ENCODE measurements at places on chromosomes 5 and 9.
A peak's percentile ranks its signal among the peaks of the same experiment; 100 is the strongest.

DNA sequence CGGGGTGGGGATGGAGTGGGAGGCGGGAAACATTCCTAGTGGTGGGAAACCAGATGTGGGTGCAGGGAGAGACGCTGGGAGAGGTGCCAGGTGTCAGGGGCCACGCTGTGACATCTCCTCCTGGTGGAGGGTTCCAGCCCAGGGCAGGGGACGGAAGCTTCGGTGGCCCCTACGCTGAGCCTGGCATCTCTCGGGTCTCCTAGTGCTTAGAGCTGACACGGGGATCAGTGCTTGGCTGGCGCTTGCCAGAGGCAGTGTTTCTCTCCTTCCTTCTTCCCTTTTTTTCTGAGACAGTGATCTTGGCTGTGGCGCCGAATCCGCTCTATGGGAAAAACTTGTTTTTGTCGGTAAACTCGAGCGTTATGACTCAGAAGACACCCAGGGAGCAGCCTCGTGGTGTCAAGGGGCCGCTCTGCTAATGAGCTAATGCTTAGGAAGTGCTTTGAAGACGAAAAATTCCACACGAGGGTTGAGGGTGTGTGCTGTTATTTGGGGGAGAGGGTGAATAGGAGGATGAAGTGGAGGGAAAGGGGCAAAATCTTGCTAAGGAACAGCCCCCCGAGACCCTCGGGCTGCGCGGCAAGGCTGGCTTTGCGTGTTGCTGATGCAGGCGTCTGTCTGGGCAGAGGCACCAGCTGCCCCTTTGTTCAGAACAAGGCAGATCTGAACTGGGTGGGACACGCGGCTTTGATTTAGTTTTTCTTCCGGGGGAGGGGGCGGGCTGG lies 20.4 kb upstream of the IER5L start:
- DNase-seq, result peak; percentile 60

DNA sequence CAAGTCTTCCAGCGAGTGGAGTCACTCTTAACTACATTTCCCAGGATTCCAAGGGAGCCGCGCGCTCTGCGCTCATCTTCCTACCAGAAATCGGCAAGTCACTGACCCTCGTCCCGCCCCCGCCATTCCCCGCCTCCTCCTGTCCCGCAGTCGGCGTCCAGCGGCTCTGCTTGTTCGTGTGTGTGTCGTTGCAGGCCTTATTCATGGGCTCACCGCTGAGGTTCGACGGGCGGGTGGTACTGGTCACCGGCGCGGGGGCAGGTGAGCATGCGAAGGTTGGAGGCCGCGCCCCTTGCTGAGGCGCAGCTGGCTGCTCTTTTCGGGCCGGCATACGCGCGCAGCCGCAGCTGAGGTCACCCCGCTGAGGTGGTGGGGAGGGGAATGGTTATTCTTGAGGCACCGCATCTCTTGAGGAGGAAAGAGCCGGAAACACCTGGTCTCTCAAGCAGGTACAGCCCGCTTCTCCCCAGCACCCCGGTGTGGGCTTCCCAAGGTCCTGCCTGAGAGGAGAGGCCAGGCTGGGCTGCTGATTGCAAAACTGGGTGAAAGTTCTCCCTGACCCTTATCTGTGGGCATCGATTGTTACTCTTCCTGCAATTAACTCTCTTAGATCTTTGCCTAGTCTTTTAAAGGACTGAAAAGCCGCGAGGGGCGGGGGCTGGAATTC lies at the start of gene HSD17B4:
Gene HSD17B4, plus strand, starts transcription at position 125 of the 667 bp plus-strand sequence. Its CDS starts 79 bp downstream, at position 204.
- DNase-seq, result peak; percentile 73

DNA sequence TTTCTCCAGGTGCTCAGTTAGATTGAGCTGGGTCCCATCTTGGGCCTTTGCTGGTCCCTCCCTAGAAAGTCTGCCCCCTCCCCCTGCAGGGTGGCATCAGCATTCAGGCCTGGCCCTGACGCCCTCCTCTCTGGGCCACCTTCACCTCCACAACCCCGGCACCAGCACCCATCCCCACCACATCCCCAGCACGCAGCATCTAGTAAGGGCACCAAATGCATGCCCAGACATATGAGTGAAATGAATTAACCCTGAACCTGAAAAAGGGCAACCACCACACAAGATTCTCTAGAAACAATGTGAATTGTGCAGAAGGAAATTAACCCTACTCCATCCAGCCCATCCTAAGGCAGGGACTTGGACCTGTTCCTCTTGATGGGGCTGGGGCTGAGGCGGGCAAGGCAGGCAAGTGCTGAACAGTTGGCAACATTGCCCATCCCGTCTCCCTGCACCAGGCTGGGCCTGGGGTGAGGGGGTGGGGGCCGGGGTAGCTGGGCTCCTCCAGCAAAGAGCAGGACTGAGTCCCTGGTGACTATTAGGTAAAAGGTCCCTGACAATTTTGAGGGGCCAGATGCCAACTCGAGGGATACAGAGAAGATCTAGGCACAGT lies 125.9 kb downstream of the KCNIP1 start:
- no peak for DNase-seq

GRCh38 chr5:109247986-109248385 lies 161.8 kb downstream of the PJA2 start:
- DNase-seq, result no peak

DNA sequence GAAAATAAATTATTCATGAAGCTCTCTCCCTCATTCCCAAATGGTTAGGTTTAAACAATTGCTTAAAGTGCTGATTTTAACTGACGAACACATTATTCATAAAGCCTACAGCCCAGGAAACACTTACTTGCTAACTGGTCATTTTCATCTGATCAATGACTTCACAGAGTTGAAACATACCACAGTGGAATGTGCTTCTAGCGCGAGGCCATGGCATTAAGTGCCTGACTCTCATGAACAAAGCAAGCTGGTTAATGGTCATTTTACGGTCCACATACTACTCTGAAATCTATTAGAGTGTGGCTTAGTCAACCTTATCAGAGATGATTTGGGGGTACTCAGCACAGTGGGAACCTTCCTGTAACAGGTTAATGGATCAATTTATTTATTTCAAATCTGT lies 114.6 kb downstream of the MED27 start:
- DNase-seq, result peak; percentile 59

- no peak for DNase-seq
These were observed 315.5 kb upstream of the RGMB start for GRCh38 chr5:98458004-98458403.

DNA sequence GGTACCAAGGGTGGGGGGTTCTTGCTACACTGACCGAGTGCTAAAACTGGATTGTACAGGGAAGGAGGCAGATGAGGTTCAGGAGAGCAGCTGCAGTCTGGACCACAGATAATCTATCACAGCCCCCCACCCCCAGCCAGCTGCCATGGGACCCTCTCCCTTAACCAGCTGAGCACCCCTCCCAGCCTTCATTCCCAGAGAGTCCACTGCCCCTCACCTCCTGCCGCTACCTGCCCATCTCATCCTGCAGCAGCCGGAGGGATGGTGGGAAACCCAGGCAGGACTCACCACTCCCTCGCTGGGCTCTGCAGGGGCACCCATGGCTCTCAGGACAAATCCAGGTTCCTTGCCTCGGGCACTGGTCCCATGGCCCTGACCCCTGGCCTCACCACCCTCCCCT lies 66.7 kb downstream of the MRPL36 start:
- DNase-seq, result no peak

GRCh38 chr5:10743951-10744350 lies 17.1 kb downstream of the DAP start:
- DNase-seq, result no peak

- DNase-seq, result no peak
These were observed 64.7 kb upstream of the SPOCK1 start for GRCh38 chr5:137563646-137564397.

GRCh38 chr9:81969971-81970370 lies 18.6 kb upstream of the SPATA31D1 start:
- no peak for DNase-seq

DNA sequence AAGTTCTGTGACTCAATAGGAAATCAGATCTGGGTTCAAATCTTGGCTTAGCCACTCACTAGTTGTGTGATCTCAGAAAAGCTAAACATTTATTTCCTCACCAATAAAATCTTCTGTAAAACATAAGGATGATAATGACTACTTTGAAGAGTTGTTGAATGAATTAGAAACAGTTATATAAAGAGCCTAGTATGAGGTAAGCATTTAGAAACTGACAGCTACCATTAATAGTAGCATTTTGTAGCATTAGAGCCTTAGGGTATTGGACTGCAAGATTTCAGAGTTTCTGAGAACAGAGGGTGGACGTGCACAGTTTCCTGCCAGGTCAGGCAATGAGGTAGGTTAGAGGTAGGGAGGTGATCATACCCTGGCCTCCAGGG lies 293.2 kb downstream of the CWC27 start:
- no peak for DNase-seq

GRCh38 chr5:76314643-76315042 lies 88.4 kb upstream of the IQGAP2 start:
- DNase-seq, result no peak
